ENCODE measurements at places on chromosomes 13 and 19. TPM values are rescaled to one million over a fixed set of nuclear protein-coding genes. Genes with fewer than 3 reads are reported as not detected.

Gene CDC34
- 28.4 TPM for total RNA-seq

Gene ZNF443
- total RNA-seq: 5.5 TPM

DNA sequence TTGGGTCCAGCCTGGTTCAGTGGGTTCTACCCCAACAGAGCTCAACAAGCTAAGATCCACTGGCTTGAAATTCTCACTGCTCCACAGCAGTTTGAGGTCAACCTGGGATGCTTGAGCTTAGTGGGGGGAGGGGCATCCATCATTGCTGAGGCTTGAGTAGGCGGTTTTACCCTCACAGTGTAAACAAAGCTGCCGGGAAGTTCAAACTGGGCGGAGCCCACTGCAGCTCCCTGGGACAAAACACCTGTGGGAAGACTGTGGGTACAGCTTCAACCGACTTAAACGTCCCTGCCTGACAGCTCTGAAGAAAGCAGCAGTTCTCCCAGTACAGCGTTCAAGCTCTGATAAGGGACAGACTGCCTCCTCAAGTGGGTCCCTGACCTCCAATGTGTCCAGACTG is 1161.9 kb downstream of the UQCRFS1 start:
- no peak for DNase-seq

DNA sequence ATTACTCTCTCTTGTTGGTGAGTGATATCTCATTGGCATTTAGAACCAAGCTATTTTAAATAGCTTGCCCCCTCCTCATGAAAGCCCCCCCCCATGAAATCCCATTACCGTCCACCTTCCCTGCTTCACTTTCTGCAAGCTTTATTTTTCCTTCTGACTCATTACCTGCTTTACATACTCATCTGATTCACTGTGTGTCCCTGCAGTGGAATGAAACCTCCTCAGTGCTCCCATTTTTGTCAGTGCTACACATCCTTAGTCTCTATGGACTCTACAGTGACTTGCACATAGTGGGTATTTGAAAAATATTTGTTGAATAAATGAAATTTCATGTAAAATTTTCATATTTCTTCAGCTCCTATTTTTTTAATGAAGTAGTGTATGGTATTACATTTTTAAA is 62.3 kb downstream of the DOCK9 start:
- no peak for DNase-seq

DNA sequence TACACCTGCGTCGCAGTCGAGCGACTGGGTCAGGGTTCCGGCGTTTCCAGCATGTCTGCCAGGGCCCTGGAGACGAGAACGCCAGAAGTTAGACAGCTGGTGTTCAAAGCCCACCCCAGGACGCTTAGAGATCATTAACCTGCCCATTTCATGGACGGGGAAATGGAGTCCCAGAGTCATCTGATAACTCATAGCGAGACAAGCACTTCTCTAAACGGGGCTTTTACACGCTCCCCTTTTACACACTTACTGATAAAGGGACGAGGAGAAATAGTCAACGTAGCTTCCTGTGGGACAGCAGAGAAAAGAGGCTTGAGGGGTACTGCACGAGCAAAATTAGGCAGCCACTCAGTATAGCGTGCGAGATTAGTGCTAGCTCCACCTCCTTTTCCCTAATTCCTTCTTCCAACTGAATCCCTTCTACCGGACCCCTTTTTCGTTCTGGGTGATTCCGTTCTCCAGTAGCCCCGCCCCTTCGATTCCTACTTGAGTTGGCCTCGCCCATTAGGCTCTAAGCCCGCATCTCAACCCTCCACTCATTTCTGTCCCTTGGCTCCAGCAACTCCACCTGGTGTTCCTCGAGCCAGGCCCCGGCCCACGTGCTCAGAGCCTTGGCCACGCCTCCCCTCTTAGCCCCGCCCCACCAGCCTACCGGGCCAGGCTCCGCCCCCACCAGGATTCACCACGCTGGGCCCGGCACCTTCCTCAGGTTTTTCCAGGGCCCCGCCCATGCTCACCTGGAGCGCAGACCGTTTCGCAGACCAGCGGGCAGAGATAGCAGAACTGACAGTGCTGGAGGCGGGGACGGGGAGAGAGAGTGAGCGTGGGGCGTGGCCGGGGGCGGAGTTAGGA is 3.7 kb downstream of the HRC start:
- DNase-seq: peak; percentile 65

Gene ATXN8OS
- not detected for total RNA-seq

GRCh38 chr13:19766591-19766990 is 16.2 kb downstream of the PSPC1 start:
- DNase-seq: no peak

GRCh38 chr13:113061271-113061625 is 44.3 kb upstream of the F7 start:
- no peak for DNase-seq

GRCh38 chr19:18437491-18438330 is at the start of gene ISYNA1:
Gene ISYNA1, minus strand, starts transcription at chr19:18438133. Its CDS starts 154 bp downstream, at chr19:18437979.
- peak; percentile 73 for DNase-seq

- DNase-seq: no peak
Measured at GRCh38 chr19:2115911-2116426, 19.3 kb downstream of the IZUMO4 start.

Gene LYL1
- 125 TPM for total RNA-seq

DNA sequence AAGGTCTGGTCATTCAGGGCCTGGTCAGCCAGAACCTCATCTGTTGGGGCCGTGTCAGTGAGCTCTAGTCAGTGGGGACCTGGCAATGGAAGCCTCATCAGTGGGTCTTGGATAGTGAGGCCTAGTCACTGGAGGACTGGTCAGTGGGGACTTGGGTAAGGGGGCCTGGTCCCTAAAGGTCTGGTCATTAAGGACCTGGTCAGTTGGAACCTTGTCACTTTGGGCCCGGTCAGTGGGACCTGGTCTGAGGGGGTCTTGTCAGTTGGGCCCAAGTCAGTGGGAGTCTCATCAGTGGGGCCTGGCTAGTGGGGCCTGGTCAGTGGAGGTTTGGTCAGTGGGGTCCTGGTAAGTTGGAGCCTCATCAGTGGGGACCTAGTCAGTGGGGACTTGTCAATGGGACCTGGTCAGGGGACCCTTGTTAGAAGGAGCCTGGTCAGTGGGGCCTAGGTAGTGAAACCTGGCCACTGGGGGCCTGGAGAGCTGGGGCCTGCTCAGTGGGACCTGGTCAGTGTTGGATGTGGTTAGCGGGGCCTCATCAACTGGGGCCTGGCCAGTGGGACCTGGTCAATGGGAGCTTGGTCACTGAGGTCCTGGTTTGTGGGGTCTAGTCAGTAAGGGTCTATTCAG is 43.7 kb upstream of the TPM4 start:
- DNase-seq: peak; percentile 5

GRCh38 chr13:72165276-72165675 is 298.3 kb upstream of the DACH1 start:
- no peak for DNase-seq

DNA sequence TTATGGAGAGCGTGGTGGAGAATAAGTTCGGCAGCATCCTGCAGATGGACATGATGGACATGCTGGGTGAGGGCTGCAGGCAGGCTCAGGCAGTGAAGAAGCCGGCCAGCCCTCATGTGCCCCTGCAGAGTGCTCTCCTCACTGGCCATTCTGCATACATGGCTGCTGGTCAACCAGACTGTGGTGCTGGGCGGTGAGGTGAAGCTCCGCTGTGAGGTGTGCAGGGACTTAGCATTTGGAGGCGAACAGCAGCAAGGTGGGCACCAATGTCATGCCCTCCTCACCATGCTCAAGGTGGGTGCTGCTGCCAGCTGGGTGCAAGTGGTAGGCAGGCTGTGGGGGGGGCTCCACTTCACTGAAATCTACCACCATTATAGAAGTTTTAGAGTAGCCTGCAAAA is 5.7 kb upstream of the ZNF492 start:
- DNase-seq: no peak

GRCh38 chr19:32287811-32288227 is 57.6 kb upstream of the ZNF507 start:
- DNase-seq: no peak

Gene MAMSTR
- 2.4 TPM for total RNA-seq

Gene ELSPBP1
- total RNA-seq: not detected

DNA sequence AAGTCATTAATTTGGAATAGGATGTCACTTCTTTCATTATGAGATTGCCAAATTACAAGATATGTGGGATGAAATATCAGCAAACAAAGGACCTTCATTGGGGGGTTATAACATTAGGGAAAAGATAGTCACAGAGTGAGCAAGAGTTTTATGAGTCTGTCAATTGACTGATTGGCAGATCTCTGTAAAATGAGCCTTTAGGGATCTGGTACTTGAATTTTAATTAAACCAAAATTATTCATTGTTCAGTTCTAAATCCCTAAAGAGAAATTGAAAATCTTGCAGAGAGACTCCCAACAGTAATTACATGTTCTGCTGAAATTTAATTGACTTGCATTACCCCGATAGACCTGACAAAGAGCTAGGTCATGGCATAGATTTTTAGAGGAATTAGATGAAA is 768.1 kb upstream of the SPRY2 start:
- DNase-seq: no peak

DNA sequence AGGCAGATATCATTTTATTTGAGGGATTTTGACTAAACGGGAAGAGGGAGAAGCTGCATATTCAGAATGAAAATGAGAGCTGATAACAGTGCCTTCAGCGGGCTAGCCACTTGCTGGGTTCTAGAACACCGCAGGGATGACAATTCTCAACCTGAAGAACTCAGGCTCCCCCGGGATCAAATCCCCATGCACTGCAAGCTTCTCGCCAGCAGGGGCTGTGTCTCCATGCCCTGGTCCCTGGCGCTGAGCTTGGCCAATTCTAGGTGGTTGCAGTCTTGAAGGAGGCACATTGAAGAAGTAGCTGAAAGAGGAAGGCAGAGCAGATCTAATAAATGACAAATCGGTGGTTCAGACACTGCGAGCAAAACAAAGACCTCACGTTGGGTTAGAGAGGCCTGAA is 128.7 kb downstream of the UQCRFS1 start:
- DNase-seq: no peak

- DNase-seq: no peak
Measured at GRCh38 chr19:49930483-49931011, 1.2 kb upstream of the NUP62 start.

Gene FCAR
- not detected for total RNA-seq

Gene CDX2
- total RNA-seq: not detected

DNA sequence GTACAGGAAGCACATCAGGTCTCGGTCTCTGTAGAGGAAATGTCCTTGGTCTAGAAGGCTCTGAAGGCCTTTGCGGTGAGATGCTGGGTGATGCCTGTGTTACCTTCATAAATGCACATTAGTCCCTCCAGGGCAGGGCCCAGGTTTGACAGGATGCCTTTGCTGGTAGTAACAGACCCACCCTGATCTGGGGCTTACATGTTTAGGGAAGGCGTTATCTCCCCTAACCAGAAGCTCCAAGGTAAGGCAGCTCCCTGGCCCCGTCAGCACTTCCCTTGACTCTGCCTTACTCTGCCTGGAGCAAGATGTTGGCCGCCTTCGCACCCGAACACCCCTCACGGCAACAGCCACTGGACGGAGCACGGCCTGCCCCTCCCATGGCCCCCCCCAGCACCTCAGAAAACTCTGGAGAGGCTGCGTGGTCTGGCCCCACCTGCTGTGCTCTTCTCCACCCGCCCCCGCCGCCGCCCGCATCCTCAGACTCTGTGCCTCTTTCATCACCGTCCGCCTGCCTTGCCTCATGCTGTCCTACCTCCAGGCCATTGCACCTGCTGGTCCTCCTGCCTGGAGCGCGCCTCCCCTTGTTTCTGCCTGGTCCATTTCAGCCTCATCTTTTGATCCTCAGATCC is 9.1 kb downstream of the AP2A1 start:
- no peak for DNase-seq

Gene KHSRP
- total RNA-seq: 205 TPM

Gene LIN7B
- total RNA-seq: 12.4 TPM

Gene SEMA6B
- total RNA-seq: 0.46 TPM

GRCh38 chr13:66693656-66694055 is 536.5 kb downstream of the PCDH9 start:
- no peak for DNase-seq

Gene VSTM2B
- total RNA-seq: not detected

Gene ARMC6
- total RNA-seq: 15.2 TPM

DNA sequence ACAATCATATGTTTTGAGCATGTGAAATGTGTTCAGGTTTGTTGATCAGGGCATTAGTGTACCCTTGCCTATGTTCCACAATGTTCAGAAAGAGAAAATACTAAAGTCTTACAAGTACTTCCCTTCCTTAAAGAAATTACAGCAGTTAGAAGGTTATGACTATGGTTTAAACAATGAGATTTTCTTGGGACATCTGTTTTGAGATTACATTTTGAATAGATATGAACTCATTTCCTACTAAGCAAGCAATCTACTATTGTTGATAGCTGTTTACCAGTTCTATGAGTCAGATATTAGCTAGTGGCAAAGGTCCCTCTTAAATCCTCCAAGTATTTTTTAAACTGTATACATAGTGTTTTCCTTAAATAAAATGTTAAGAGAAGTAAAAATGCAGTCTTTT is 241.3 kb downstream of the DACH1 start:
- no peak for DNase-seq

DNA sequence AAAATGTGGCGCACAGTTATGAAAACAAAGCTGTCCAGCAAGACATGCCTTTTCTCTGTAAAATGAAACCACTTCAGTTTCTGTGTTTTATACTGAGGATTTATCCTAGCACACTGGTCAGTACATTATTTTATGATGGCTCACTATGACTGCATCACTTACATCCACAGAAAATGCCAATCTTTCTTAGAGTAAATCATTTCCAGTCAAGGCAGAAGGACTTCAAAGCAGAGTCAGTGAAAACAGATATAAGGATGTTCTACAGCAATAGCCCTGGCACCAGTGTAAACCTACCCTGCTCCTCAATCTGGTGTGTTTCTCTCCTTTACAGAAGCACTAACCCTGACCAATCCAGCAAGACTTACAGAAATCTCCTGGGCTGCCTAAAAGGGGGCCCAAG is 473.5 kb downstream of the GPC6 start:
- no peak for DNase-seq

GRCh38 chr13:88718781-88719180 is 1047.6 kb downstream of the SLITRK5 start:
- no peak for DNase-seq

Data from B cell (primary cell).